B cell (primary cell): ENCODE measurements at places on chromosomes 11 and 22.

GRCh38 chr11:93340223-93340622 lies 9.7 kb downstream of the DEUP1 start:
- DNase-seq: no peak

DNA sequence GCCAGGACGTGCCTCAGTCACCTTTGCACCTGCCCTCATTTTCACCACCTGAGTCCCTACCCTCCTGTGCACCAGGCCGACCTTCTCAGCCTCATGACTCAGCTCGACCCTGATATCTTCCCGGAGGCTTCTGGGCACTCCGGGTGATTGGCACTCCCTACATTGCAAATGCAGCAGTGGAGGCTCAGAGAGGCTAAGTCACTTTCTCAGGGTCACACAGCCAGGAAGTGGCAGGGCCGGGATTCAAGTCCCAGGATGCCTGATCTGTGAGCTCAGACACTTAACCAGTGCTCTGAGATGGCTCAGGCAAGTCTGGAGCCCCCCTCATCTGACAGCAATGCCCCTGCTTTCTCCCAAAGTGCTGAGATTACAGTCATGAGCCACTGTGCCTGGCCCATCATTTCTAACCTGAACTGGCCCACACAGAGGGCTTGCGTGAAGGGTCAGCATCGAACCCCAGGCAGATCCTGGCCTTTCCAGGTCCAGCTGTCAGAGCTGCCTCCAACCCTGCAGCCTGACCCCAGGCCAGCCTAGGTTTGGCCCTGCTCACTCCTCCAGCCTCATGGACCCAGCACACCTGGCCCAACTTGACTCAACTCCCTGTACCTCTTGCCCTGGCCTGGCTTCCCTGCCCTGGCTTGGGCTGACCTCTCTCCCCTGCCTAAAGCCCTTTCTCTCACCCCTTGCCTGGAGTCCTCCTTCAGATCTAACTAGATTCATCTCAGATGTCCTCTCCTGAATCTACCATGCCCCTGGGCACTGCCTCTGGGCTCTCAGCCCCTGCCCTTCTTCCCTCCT lies 40.7 kb upstream of the RTL6 start:
- no peak for DNase-seq

DNA sequence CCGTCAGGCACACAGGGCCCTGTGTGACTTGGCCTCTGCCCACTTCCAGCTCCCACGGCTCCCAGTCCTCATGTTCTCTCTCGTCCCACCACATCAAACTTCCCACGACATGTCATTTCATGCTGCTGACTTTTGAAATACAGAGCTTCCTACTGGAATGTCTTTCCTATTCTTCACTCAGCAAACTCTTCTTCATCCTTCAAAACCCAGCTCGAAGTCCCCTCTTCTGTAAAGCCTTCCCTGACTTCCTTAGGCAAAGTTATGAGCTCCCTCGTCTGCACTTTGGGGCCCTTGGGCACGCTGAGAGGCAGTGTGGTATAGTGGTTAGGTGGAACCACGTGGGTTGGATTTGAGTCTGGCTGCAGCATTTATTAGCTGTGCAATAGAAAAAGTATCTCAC lies 37.8 kb upstream of the EIF3D start:
- no peak for DNase-seq

- DNase-seq: no peak
Measured at GRCh38 chr22:47808886-47809620, 1046.6 kb downstream of the TBC1D22A start.

GRCh38 chr11:66685276-66686099 lies 7.8 kb upstream of the RBM4B start:
- DNase-seq: no peak

DNA sequence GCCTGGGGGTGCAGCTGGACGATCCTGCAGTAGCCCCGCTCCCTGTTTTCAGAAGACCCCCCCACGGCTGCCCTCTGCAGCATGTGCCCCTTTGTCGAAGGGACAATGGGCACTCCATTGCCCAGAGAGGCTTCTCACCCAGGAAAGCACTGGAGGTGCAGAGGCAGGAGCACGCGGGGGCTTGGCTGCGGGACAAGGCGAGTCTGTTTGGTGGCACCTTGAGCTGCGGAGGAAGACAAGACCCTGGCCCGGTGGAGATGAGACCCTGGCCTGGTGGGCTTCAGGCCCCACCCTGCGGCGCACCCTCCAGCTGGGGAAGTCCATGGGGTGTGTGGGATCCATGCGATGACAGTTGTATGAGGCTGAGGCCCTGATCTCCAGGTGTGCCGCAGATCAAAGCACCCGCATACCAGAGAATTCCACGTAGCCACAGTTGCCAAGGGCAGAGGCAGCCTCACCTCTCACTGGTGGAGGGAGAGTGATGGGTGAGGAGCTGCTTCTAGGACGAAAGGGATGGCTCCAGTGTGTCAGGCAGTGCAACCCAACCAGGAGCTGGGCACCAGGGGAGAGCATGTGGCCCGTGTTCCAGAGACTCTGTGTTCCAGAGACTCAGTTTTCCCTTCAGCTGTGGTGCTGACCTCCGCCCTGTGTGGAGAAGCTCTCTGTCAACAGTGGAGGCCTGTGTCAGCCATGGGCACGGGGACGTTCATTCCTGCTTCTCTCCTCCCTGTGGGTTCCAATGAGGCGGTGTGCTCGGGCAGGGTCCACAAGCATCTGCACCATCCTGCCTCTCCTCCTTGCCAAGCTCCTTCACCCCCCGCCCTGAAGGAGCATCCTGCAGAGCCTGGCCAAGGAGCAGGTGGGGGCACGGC lies 10.0 kb downstream of the TBX1 start:
- no peak for DNase-seq

GRCh38 chr22:25540908-25541660 lies 23.4 kb upstream of the GRK3 start:
- DNase-seq: no peak

- DNase-seq: no peak
Measured at GRCh38 chr11:79159657-79160450, 281.0 kb downstream of the TENM4 start.

DNA sequence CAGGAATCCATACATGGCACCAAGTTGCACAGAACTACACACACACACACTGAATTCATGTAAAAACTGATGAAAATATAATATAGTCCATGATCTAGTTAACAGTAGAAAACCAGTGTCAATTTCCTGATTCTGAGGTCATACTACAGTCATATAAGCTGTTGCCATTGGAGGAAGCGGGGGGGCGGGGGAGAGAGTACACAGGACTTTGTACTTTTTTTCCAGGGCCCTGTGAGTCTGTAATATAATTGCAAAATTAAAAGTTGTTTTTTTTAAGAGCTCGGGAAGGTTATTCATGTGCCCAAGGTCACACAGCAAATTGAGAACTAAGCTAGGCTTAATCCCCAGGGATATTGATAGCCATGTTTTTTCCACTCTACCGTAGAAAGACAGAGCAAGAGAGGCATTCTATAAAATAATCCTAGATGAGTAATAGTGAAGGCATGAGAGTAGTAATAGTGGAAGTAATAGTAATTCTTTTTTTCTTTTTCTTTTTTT lies 312.3 kb downstream of the MN1 start:
- DNase-seq: no peak

DNA sequence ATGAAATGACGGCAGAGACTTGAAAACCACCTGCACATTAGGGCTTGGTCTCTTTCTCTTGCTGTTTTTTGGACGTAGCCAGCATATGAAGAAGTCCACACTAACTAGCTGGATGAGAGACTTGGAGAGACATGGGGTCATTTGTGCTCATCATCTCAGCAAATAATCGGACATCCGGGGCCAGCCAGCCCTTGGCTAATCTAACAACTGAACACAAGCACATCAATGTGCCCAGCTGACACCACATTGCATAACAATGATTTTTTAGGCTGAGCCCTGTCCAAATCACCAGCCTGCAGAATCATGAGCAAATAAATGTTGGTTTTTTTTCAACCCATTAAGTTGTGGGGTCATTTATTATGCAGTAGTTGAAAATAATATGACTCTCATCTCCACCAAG lies 460.3 kb upstream of the LARGE1 start:
- DNase-seq: no peak

- no peak for DNase-seq
Measured at GRCh38 chr22:19783586-19784383, 23.2 kb downstream of the TBX1 start.
